ENCODE measurements at places on chromosomes 7 and 10.

- DNase-seq: no peak
Measured at GRCh38 chr10:69051303-69051702, 36.6 kb upstream of the SRGN start.

- no peak for DNase-seq
Measured at GRCh38 chr7:104772405-104773345, 241.3 kb upstream of the KMT2E start.

GRCh38 chr10:11827006-11827405, 3.9 kb downstream of the PROSER2 start:
- DNase-seq: no peak

GRCh38 chr7:141023295-141023694, 8.5 kb upstream of the MRPS33 start:
- DNase-seq: no peak

DNA sequence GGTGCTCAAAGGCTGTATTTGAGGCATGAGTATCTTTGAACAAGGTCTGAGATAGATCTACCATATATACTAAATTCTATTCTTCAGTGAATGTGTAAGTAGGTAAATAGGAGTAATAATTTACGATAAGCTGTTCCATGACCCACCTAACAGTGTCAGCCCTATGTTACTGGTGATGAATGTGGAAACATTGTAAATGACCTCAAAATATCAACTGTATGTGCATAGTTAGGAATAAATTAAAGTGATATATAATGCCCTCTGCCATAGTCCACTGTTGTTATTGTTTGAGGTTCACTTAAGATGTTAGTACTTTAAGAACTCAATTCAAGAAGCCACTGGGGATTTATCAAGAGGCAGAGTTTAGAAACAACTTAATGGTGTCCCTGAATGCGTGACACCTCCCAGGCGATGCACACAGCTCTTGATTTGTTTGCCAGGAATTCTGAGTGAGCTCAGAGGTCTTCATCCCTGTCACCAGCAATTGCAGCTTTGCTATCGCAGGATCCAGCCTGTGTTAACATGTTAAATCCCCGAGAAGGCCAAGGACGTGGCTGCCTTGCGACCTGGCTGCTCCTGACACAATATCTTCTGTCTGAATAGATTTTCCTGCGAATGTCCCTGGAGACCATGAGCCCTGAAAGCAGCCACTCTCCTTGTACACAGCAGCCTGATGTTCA, 104.9 kb downstream of the KLF6 start:
- DNase-seq: no peak

DNA sequence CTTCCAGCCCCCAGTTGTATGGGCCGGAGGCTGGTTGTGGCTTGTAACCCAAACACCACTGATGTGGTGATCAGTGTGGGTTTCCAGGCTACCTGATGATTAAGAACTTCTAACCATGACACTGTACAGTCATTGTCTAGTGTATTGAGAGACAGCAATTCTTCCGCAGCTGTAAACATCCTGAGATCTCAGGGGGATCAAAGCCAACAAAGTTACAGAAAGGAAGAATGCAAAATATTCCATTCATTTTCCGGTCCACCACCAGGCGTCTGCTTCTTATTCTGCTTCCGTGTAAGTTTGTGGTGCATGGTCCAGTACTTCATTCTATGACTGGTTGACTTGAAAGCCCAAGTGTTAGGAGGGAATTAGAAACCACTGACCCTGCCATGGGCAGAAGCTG, 10.3 kb upstream of the GLI3 start:
- no peak for DNase-seq

DNA sequence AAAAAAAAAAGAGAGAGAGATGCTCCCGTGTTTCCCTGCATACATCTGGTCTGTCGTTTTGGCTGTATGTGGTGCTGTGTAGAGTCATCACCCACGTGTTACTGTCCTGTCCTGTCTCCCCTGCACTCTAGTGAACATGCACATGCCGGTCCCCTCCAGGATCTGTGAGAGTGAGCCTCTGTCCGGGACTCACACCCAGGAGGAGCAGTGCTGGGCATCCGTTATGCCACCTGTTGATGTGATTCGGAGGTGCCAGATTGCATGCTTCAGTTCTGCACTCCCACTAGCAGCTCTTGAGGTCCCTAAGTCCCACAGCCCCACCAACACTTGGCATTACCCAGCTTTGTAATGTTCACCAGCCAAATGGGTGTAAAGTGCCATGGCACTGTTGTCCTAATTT, 16.4 kb downstream of the GHRHR start:
- DNase-seq: no peak

DNA sequence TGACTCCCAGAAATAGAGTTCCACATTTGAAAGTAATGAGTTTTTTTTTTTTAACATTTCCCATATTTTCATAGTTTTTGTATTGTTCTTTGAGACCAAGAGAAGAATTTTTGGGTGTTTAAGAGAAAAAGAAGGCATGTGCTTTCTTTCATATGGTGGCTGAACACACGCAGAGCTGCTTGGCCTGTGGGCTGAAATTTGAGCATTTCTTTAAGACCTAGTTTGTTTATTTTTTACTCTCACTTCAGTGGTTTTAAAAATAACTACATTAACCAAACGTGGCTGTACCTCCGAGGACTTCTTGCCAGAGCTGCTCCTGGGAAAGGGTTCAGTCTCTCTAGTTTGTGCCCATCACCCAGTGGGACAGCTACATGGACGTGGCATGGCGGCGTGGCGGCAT, 58.3 kb downstream of the INPP5A start:
- no peak for DNase-seq

DNA sequence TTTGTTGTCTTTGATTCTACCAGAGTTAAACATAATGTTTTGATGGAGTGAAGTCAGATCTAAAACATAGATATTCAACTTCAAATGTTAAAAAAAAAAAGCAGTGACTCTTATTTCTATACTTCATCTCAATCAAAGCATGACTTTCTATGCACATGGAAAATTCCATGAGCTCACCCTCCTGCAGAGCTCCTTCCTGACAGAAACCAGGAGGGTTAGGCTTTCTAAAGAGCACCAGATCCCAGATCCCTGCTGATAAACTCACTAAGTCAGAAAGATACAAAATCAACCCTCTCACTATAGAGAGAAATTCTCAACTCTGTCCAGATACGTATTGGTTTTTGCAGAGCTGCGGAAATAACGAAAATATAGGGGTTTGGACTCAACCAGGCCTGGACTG, 122.6 kb downstream of the FAM107B start:
- no peak for DNase-seq

GRCh38 chr7:34247468-34247867, 342.1 kb downstream of the BMPER start:
- DNase-seq: no peak

GRCh38 chr7:89042940-89043339, 247.4 kb upstream of the TEX47 start:
- no peak for DNase-seq

DNA sequence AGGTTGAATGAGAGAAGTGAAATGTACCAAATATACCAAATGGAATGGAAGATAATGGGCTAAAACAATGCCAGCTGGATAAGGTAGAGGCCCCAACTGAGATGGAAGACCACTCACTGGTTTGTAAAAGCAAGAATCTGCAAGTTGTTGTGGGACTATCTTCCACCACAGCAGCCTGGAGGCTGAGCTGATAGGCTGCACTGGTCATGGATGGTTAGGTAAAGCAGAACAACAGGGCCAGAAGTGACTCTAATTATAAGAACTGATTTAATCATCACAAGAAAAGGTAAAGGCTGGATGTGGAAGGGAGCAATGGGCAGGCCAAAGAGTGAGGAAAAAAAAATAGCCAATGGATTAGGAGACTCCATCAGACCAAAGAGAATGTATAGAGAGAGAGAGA, 11.8 kb downstream of the TFEC start:
- no peak for DNase-seq

DNA sequence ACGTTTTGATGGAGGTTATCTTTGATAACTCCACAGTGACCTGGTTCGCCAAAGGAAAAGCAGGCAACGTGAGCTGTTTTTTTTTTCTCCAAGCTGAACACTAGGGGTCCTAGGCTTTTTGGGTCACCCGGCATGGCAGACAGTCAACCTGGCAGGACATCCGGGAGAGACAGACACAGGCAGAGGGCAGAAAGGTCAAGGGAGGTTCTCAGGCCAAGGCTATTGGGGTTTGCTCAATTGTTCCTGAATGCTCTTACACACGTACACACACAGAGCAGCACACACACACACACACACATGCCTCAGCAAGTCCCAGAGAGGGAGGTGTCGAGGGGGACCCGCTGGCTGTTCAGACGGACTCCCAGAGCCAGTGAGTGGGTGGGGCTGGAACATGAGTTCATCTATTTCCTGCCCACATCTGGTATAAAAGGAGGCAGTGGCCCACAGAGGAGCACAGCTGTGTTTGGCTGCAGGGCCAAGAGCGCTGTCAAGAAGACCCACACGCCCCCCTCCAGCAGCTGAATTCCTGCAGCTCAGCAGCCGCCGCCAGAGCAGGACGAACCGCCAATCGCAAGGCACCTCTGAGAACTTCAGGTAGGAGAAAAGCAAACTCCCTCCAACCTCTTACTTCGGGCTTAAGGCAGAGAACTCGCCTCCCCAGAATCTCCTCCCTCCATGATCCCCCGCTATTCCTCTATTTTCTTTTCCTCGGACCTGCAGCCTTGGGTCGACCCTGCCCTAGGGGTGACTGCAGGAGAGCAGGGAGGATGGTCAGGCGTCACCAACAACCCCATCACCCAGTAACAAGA, at the start of gene SERPINE1:
TSS of gene SERPINE1 (plus strand) at position 454 of the 809 bp plus-strand sequence. CDS start 1,290 bp downstream, outside the sequence.
- DNase-seq: no peak

DNA sequence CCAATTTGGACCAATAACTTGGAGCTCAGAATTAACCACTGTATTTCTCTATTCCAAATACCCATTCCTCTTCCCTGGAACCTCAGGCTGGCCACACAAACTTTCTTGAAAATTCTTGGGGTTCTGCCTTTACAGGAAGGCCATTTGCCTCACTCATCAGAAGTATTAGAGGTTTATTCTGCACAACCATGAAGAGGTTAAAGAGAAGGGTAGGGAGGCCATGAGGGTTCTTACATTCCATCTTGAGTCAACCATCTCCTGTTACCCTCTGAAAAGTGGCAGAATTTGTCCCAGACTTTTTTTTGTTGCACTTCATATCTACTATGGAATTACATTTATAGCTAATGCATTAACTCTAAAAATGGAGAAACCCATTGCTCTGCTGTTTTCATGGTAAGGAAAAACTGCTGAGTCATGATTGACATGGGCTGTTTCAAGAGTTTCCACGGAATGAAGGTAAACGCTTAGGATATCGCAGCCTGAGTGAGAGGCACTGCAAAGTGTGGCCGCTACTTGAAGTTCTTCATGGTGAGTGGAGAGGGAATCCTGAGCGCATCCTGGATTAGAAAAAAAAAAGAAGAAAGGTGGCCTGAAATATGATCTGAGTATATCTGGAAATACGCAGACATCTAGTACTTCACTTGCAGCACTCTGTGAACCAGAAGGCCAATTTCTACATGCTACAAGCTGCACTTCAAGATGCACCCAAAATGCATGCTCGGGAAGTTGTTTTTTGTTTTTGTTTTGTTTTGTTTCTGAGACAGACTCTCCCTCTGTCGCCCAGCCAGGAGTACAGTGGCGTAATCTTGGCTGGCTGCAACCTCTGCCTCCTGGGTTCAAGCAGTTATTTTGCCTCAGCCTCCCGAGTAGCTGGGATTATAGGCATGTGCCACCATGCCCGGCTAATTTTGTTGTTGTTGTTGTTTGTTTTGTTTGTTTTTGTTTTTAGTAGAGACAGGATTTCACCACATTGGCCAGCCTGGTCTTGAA, 83.7 kb downstream of the KIAA1217 start:
- DNase-seq: no peak

- peak; percentile 14 for DNase-seq
Measured at GRCh38 chr7:130996833-130997231, 262.8 kb upstream of the KLF14 start.
